ENCODE measurements at places on chromosomes 12 and 14.

DNA sequence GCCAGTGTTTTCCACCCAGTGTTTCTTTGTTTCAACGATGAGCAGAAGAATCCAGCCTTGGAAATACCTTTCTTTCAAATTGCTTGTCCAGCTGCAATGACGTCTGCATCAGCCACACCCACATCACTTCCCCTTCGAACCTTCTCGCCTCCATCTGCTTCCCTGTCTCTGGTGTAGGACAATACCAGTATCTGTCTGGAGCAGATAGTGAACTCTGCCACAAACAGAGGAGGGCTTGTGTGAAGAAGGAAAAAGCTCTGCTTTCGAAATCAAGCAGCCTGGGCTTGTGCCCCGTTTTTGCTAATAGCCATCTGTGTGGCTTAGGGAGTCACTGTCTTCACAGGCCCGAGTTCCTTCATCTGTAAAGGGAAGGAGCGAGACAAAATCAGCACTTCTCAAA, 415.4 kb downstream of the ZFP36L1 start:
- no peak for DNase-seq

- peak; percentile 42 for DNase-seq
Observed at GRCh38 chr12:121295746-121296617, 527 bp downstream of the CAMKK2 start.

- DNase-seq = no peak
Observed at GRCh38 chr14:105421723-105422615, 2.3 kb downstream of the MTA1 start.

DNA sequence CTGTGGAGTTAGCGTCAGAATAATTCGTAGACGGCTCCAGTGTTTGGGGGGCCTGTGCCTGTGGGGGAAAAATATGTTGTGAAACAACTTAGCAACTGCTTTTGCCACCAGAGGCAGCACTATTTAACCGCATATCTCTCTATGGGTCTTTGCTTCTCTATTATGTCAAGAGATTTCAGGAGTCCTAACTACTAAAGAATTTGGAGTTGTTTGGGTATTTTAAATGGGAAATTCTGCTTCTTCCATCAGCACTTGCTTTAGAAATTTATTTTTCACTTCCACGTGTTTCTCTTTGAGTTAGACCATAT, 594 bp upstream of the CLEC14A start:
- no peak for DNase-seq

- DNase-seq = no peak
Observed at GRCh38 chr12:104534857-104535248, 78.1 kb downstream of the CHST11 start.

- peak; percentile 60 for DNase-seq
Observed at GRCh38 chr14:71586131-71586897, 345.9 kb upstream of the RGS6 start.

- no peak for DNase-seq
Observed at GRCh38 chr12:92533280-92533890, 169.4 kb upstream of the PLEKHG7 start.

DNA sequence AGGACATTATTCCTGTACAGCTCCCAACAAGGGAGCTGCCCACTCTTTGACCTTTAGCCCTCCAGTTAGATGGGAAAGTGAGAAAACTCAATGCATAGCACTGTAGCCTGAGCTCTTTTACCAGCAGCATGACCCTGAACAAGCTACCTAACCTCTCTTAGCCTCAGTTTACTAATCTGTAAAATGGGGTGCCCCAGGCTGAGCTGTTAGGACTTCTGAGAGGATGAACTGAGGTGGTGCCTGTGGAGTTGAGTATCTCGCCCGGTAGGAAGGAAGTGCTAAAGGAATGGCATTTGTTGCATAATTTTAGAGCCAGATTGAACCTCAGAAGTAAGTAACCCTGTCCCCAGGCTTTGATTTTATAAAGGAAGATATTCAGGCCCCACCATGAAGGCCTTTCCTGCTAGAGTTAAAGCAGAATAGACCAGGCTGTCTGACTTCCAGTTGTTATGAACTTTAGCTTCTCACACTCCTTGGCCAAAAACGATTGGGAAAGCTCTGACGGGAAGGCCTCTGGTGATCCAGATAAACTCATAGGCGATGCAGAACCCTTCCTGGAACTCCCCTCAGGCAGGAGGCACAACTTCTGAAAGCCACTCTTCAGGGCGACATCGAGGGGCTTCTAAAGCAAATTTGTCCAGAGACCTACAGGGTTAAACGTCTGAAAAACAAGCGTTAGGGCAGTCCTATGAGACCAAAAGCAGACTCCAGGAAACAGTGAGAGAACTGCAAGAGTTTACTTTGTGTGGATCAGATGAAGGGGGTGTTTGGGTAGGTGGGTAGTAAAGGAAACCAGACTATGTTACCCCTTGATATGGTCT, 2.5 kb upstream of the SERPINA10 start:
- DNase-seq = no peak

DNA sequence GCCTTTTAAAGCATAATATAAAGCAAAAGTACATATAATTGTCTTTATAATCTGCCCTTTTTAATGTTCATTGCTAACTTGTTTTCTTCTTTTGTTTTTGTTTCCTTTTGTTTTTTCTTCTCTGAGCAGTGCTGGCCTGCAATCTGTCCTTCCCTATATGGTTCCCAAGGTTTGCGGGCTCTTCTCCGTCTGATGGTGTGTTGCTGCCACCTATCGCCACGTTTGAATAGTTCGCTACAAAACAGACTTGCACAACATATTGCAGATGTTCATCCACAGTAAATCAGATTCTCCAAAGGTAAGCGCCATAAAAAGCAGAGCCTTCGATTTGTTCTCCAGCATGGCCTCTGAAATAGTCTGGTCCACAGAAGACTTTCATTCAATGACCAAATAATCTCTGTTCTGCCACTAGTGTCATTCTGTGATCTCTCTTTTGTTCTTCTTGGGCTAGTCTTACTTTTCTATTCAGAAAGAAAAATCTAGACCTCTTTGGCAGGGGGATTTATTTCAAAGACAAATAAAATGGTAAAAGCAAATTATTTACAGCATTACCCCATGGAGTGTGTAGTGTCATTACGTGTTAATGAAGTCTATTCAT, 33.5 kb downstream of the C12orf50 start:
- DNase-seq = peak; percentile 78

DNA sequence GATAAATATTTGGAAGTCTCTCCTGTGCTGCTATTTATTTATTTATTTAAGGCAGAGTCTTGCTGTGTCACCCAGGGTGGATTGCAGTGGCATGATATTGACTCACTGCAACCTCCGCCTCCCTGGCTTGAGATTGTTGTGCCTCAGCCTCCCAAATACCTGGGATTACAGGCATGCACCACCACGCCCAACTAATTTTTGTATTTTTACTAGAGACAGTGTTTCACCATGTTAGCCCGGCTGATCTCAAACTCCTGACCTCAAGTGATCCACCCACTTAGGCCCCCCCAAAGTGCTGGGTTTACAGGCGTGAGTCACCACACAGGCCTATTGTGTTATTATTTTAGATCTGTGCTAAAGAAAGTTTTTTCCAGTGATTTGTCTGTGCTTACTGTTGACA, 225.2 kb downstream of the CCER1 start:
- peak; percentile 44 for DNase-seq

DNA sequence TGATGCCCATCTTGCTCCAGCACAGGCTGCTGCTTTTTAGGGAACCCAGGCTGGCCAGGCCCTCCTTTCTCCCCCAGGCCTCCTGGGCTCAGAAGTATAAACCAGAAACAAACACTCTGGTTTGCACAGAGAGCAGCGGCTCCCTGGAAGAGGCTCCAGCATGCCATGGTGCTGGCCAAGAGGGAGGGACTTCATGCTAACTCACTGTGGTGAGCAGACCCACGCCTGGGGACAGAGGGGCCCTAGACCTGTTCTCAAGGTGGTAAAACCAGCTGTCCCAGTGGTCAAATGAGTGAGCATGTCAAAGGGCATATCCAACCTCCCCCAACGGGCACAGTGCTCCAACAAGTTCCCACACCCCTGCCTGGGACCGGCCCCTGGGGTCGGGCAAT, 15.5 kb downstream of the BCL11B start:
- no peak for DNase-seq

DNA sequence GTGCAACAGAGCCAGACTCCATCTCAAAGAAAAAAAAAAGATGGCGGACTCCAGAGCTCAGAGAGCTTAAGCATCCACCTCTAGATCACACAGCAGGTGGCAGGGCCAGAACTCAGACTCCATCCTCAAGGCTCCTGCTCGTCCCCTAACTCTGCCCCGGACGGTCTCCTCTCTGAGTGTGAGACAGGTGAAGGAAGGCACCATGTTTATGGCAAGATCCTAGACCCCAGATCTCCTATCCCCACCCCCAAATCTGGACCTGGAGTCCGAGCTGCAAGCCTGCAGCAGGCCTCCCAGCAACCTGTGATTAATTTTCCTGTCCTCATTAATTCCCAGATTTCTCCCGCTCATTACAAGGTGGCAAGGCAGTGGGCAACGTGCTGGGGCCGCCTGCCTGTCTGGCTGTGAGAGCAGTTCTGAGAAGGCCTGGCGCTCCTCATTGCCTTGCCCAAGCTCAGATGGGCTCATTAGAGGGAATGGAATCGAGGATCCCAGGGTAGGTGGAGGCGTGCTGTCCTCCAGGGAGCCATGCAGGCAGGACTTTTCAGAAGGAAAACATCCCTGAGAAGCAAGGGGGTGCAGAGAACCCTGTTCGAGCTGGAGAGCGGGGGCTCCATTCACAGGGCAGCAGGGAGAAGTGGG, 296.6 kb upstream of the RTL1 start:
- DNase-seq = no peak

DNA sequence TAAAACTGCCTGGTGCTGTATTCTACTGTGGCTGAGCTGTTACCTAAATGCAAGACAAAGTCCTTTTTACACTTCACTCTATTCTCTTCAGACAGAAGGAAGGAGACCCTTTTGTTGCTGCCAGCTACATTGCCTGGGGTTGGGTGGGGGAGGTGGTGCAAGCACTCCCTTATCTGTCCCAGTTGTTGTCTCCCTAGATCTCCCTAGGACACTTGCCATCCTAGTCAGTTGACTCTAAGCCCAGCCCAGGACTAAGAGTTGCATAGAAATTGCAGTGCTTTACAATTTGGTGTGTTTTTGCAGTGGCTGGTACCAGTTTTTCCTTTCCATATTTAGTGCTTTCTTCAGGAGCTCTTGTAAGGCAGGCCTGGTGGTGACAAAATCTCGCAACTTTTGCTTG, 35.1 kb downstream of the SCYL2 start:
- no peak for DNase-seq

DNA sequence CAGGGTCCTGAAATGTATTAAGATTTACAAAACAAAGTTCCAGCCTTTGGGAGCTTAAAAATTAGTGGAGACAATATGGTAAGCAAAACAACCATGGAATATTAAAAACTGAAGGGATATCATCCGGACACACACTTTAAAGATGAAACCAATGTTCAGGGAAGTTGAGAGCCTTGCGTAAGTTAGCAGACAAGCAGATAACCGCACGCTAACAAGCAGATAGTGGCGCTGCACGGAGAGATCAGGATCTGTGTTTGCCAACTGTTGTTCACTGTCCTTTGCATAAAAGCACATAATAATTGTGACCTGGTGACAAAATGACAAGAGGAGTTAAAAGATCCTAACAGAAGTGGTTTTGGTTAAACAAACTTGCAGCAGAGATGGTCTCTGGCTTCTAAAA, 14.3 kb upstream of the TMEM229B start:
- no peak for DNase-seq

DNA sequence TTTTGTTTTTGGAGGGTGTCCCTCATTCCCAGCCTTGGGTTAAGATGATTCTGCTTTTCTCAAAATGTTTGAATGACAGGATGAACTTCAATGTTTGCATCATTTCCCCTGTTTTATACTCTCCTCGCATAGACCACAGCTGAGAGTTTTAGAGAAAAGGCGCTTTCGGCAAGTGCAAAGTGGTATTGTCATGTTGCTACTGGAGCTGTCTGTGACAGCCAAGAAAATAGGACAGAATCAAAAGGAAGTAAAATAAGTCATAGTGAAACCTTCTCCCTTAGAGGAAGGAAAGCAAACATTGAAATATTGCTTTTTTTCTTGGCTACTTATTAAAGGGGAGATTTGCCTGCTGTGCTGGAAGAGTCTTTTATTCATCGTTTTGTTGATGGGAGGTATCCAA, 33.5 kb upstream of the ARHGAP5 start:
- DNase-seq = no peak

DNA sequence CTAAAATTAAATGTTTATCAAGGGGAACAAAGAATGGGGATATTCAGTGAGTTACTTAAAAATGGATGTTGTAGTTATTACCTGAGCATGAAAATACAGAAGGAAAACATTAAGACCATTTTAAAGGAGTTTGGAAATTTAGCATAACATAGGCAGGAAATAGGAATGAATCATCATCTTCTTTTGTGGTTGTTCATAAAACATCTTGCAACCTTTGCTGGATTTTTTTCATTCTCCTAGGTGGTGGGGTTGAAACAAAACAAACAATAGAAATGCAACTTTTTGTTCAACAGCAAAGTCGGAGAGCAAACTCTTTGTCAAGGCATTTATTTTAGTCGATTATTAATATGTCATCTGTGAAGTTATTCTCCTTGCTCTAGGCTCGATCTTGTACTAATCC, 275.1 kb downstream of the IPO8 start:
- peak; percentile 37 for DNase-seq

DNA sequence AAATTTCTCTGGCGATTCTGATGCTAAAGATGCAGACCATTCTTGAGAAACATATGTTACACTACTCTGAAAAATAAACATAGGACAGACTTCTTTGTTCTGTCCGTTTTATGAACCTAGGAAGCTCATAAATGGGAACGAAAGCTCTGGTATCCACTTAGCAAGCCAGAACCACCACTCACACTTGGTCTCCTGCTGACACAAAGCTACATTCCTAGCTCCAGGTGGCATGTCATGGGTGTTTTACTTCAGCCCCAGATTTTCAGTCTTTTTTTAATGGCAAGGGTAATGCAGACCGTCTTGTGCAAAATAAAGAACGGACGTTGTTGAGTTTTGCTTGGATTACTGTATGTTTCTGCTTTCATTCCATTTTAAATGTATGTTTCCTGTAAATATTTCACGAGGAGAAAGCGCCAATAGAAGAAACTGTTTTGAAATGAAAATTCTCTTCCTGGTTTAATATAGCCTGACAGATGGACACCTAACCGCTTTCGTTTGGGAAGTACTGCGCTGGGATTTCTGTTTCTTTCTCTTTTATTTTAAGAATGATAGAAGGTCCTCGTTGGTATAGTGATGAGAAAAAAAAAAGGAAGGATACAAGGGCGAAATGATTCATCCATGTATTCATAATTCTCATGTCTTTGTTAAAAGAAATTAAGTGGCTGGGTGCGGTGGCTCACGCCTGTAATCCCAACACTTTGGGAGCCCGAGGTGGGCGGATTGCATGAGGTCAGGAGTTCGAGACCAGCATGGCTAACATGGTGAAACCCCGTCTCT, 871 bp upstream of the COQ5 start:
- peak; percentile 66 for DNase-seq

GRCh38 chr14:75711105-75711795, 50.2 kb downstream of the TTLL5 start:
- peak; percentile 64 for DNase-seq

DNA sequence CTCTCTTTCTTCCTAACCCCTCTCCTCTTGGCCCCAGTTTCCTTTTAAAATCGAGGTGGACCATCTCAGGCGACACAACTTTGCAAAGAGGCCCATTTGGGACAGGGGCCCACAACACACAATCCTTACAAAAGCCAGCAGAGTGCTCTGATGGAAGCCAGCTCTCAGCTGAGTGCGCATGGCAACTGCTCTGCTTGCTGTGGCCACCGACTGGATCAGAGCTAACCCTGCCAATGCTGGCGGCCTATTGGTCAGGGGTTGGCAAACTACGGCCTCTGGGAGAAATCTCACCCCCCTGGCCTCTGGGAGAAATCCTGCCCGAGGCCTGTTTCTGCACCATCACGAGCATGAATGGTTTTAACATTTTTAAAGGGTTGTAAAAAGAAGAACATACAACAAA, 55.0 kb downstream of the AMN start:
- DNase-seq = no peak
